Stimulated activated CD4-positive, alpha-beta T cell treated with anti-CD3 and anti-CD28 coated beads, Interleukin-1b, Interleukin-23, amount 100 ng/mL, for 4 hours (primary cell): ENCODE measurements at places on chromosomes 3 and 15.

GRCh38 chr3:35338186-35338585 lies 301.1 kb upstream of the ARPP21 start:
- DNase-seq: no peak

DNA sequence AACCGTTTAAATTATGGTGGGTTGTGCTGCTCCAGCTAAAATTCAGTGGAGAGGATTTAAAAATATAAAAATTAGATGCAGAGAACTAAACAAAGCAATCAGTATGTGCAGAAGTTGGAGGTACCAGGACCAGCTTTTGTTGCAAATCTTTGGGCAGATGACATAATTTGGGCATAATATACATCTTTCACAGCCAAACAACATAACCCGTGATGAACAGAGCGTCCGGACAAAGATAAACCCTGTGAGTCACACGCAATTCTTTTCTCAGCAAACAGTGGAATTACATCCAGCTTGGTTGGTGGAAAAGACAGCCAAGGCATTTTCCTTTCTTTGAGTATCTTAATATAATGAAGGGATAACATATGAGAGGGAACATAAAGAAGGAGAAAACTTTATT lies 419.4 kb upstream of the ADAMTS9 start:
- DNase-seq: no peak

GRCh38 chr3:63970631-63971475 lies 52.4 kb downstream of the PSMD6 start:
- DNase-seq: no peak

DNA sequence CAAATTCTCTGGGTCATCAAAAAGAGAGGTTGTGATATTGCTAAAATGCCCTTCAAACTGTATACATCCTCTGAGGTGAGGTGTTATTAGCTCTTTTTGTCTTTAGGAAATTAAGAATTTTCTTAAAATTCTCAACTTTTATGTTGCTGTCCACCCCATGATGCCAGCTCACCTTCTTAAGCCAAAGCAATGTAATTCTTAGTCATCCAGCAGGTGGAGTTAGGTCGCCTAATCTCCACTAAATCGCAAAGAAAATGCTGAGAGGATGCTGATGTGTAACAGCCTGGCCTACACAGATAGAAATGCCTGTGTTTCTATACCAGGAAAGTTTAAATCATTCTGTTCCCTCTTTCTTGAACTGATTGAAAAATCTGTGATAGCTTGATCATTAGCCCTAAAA lies 770.2 kb upstream of the ALCAM start:
- DNase-seq: no peak
